Fibroblast of the aortic adventitia (primary cell): ENCODE measurements at places on chromosomes 1 and 21.
A peak's percentile ranks its signal among the peaks of the same experiment; 100 is the strongest.

- no peak for DNase-seq
These were observed 165.7 kb upstream of the IRF2BP2 start for GRCh38 chr1:234775477-234776246.

DNA sequence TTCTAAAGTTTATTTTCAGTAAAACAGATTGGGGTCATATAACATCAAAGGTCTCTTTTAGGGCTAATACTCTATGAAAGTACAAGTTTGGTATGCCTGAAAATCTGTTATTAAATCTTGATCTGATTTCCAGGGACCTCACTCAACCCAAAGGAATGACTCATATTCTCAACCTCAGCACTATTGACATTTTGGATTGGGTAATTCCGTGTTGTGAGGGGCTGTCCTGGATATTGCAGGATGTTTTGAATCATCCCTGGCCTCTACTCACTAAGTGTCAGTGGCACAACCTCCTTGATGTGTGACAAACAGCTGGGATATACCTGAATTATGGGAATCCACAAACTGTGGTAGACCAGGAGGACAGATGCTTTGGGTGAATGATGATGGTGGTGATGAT is 51.5 kb upstream of the CYP2J2 start:
- no peak for DNase-seq

- peak; percentile 22 for DNase-seq
These were observed 5.2 kb downstream of the CYB561D1 start for GRCh38 chr1:109499081-109499480.

DNA sequence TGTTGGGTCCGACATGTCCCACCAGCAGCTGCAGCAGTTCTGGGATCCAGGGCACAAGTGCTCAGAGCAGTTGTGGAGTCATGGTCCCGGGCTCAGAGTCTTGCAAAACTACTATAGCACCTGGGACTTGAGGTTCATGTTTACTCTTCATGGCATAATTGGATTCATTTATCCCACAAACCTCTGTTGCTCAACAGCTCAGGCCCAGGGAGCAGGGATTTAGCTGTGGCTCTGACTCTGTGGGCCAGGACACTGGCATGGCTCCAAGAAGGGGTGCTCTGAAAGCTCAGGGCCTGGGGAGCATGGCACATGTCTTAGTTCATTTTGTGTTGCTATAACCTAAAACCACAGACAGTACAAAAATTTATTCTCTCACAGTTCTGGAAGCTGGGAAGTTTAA is 626.7 kb upstream of the ADGRL2 start:
- DNase-seq, result no peak

DNA sequence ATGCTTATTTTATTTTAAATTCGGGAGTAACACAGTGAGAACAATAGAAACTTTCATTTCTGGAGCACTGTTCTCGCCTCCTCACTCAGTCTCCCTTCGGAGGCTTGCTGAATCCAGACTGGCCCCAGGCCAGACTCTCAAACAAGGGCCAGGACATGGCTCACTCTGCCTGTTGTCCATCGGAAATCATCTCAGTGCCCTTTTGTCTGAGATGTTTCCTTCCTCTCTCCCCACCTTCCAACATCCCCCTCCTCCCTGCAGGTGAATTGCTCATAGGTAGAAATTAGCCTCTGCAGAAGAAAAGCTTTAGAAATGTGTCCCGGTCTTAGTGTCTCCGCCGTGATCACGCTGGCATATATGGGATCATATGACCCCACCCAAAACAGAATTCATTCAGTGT is 55.2 kb downstream of the ERG start:
- no peak for DNase-seq

- no peak for DNase-seq
These were observed 185.0 kb downstream of the PBX1 start for GRCh38 chr1:164743976-164744375.

GRCh38 chr1:230123280-230124185 is 56.5 kb downstream of the GALNT2 start:
- DNase-seq, result no peak

- peak; percentile 95 for DNase-seq
These were observed 15.6 kb upstream of the HJV start for GRCh38 chr1:146036965-146037646.

DNA sequence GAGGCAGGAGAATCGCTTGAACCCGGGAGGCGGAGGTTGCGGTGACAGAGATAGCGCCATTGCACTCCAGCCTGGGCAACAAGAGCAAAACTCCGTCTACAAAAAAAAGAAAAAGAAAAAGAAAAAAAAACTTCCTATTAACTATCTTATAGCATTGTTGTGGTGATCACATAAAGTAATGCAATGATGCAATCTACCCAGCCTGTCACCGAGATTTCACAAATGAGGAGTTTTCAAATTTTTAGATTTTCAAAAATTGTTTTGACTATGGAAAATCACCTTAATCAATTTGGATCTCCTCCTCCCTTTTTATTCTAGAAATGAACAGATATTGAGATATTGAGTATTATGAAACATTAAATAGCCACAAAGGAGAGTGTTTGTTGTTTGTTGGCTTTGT is 8.0 kb downstream of the FMO5 start:
- no peak for DNase-seq

GRCh38 chr1:47439017-47439818 is 1.4 kb downstream of the FOXD2 start:
- no peak for DNase-seq

DNA sequence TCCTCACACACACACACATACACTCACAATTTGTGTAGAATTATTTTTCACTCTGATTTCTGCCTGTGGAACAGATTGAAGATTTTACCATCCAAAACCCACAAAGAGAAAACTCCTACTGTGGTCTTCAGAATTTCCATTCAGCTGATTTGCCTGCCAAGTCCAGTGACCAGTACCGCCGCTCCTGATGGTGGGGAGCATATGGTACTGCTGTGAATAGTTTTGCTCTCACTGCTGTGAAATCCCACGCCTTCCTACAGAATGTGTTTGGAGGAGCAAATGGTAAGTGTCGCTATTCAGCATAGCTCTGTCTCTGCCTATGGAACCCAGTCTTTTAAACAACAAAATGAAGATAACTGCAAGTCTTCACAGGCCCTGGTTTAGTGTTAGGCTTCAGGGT is 629.5 kb downstream of the LMO4 start:
- DNase-seq, result no peak

DNA sequence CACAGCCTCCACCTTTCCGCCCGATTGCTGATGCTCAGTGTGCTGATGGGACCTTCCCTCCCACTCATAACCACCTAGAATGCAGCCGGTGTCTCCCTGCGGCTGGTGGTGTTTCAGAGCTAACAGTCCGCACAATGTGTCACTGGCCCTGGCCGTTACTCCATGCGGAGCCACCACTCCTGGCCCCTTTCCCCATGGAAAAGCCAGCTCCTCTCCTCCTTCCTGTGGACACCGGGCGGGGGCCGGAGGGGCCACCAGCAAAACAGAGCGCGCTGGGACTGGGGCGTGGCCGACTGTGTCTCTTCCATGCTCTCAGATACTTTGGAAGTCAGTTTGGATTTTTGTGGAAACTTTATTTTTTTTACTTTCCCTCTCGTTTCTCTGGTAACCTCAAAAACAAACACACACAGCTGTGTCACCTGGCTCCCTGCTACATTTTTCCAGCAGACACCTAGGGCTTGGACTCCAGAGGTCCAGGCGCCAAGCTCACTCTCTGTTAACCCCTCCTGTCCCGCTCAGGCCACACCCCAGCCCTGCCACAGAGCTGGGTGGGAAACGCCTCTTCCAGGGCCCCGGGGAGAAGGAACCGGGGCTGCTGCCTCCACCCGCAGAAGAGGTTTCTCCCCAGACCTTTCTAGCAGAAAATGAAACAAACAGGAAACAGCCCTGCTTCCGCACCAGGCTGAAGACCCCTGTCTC is 32.5 kb upstream of the COL6A2 start:
- peak; percentile 79 for DNase-seq

- no peak for DNase-seq
These were observed 143.7 kb downstream of the PRDM16 start for GRCh38 chr1:3212453-3213355.

- DNase-seq, result no peak
These were observed 221.3 kb downstream of the USH2A start for GRCh38 chr1:216201946-216202345.

- DNase-seq, result no peak
These were observed 6.1 kb upstream of the KLHDC7A start for GRCh38 chr1:18474559-18475175.

GRCh38 chr1:7298145-7298544 is 473.0 kb upstream of the VAMP3 start:
- no peak for DNase-seq

GRCh38 chr1:88401313-88401712 is 282.8 kb upstream of the PKN2 start:
- DNase-seq, result no peak

DNA sequence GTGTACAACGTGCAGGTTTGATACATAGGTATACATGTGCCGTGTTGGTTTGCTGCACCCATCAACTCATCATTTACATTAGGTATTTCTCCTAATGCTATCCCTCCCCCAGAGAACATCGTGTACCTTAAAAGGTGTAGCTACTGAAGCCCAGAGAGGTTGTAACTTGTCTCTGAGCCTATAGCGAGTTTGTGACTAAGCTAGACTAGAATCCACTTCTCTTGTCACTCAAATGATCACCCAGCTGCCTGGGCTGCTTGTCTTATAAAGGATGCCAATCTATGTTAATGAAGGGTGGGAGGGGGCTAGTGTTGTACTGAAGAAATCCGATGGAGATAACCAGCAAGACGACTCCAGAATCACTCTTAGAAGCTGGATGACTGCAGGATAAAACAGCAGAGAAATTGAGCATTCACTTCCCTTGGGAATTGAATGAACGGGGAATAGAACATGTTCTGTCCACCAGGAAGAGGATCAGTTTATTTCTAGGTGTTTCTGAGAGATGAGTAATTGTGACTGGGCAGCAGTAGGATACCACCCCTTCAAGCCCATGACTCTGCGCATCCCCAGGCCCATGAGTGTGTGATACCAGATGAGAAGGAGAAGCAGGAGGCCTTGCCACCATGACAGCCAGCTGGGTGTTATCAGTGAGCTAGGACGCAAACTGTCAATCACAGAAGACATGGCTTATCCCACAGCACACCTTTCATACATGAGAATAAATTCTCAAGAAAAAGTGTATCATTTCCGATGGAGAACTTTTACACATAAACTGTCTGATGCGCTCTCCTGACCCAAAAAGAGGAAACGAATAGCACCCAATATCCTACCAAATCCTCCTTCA is 390.4 kb downstream of the NTNG1 start:
- DNase-seq, result no peak

GRCh38 chr1:165431079-165431478 is 13.8 kb downstream of the RXRG start:
- DNase-seq, result no peak

DNA sequence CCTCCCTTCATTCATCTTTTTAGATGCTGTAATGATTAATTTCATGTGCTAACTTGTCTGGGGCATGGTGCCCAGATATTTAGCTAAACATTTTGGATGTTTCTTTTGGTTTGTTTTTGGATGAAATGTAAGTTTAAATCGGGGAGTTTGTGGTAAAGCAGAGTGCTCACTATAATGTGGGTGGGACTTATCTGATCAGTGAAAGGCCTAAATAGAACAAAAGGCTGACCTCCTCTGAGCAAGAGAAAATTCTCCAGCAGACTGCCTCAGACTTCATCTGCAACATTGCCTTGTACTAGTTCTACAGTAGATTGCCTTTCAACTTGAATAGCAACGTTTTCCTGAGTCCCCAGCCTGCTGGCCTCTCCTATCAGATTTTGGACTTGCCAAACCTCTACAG is 183.6 kb downstream of the S1PR1 start:
- no peak for DNase-seq

DNA sequence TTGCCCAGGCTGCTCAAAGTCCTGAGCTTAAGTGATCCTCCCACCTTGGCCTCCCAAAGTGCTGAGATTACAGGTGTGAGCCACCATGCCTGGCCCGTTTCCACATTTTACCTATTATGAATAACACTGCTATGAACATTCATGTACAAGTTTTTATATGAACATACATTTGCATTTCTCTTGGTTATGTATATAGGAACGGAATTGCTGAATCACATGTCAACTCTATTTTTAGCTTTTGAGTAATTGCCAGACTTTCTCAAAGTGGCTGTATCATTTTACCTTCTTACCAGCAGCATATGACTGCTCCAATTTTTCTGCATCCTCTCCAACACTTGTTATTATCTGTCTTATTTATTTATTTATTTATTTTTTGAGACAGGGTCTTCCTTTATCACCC is 2.7 kb downstream of the SPATA21 start:
- no peak for DNase-seq

- DNase-seq, result no peak
These were observed 29.1 kb upstream of the IVNS1ABP start for GRCh38 chr1:185345913-185346720.

DNA sequence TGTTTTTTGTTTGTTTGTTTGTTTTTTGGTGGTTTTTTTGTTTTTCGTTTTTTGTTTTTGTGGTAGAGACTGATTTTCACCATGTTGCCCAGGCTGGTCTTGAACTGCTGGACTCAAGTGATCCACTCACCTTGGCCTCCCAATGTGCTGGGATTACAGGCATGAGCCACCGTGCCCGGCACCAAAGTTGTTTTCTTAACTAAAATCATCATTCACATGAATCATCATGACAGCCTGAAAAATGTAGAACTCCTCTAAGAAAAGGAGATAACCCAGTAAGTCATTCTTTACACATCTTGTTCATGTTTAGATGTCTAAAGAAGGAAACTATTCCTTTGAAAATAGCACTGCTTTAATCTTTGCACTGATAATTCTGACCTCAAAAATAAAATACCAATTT is 37.5 kb downstream of the DISP1 start:
- DNase-seq, result peak; percentile 83

DNA sequence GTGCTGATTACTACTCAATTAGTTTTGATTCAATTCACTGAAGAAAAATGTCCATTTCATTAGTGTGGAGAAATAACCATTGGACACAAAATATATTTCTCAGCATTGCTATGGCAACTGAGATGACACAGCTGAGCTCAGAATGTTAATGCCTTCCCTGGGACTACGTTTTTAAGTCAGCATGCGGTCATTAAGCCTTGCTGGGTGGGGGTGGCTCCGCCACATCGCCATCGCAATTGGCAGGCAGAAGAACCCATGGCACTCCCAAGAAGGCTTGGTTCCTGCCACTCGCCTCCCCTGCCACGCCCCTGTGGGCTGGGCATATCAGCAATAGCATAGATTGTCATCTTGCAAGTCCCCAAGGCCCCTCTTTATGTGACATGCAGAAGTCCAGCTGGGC is 256.7 kb upstream of the CAMK1G start:
- DNase-seq, result no peak

DNA sequence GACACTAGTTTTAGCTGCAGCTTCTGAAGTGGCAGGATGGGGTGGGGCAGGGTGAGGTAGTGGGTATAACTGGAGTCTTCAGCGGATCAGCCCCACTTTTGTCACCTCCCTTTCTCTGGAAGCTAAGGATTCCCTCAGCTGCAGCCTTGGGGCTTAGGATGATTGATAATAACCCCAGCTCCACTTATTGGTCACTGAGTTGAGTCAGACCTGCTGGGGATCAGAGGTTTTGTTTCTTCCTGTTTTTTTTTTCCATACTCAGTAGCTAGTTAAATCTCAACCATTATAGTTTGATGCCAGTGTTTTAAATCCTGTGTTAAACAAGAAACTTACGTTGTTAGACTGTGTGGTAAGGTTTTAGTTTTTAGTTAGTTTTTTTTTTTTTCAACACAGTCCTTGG is 57.2 kb downstream of the LAMC1 start:
- DNase-seq, result peak; percentile 33

GRCh38 chr1:24751833-24752232 is 6.6 kb downstream of the CLIC4 start:
- DNase-seq, result no peak
